ENCODE measurements at places on chromosomes 2 and 18.
A peak's percentile ranks its signal among the peaks of the same experiment; 100 is the strongest.

DNA sequence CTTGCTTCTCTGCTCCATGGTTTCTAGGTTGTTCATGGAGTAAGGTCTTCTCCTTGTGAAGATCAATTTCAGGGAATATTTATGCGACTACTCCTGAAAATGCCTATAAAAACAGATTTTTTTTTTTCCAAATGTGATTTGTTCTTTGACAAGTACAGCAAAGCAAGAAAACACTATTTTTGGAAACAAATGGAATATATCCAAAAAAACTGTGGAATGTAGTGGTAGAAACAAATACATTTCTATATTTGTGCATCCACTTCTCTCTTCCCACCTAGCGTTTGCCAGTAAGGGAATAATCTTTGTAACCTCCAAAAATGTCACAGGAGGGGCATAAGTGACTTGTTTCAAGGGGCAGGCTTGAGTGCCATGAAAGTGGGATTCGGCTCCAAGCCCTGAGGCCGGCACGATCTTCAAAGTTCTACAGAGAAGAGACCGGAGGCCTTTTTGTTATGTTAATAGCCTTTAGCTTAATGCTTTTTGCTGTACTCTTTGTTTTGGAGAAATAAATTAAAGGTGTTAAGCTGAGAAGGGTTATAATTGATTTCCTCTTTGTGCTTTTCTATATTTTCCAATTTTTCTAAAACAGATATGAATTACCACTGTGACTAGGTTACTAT is 200.6 kb downstream of the NRP2 start:
- no peak for DNase-seq

DNA sequence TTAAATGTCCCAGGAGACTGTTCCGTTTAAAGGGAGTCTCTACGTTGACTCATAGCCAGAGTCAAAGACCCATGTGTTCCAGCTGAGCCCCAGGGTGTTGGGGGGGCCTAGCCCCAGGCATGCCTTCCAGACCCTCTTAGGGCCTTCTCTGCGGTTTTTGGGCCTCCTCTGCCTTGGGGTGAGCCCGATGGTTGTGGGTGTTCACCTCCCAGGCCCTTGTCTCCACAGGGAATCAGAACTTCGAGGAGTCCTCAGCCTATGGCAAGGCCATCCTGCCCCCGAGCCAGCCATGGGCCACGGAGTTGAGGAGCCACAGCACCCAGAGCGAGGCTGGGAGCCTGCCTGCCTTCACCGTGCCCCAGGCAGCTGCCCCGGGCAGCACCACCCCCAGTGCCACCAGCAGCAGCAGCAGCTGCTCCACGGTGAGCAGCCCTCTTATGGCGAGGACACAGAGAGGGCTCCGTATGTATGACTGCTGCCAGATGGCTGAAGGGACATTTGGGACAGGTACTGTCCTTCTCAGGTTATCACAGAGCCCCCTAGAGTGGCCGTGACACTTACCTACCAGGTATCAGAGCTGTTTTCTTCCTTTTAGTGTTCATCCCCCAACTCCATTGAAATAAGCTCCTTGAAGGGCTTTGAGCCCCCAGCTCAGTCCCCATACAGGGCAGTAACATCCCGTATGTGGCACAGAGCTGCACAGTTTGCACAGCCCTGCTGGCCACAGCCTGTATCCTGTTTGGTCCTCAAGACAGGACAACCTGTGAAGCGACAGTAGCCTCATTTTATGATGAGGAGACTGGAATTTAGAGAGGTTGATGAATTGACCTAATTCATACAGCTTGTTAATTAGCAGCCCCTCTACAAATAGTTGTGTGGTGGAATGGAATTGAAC is 80.7 kb downstream of the EPAS1 start:
- DNase-seq: no peak

GRCh38 chr2:211846036-211846400 is 692.6 kb downstream of the ERBB4 start:
- DNase-seq: no peak

DNA sequence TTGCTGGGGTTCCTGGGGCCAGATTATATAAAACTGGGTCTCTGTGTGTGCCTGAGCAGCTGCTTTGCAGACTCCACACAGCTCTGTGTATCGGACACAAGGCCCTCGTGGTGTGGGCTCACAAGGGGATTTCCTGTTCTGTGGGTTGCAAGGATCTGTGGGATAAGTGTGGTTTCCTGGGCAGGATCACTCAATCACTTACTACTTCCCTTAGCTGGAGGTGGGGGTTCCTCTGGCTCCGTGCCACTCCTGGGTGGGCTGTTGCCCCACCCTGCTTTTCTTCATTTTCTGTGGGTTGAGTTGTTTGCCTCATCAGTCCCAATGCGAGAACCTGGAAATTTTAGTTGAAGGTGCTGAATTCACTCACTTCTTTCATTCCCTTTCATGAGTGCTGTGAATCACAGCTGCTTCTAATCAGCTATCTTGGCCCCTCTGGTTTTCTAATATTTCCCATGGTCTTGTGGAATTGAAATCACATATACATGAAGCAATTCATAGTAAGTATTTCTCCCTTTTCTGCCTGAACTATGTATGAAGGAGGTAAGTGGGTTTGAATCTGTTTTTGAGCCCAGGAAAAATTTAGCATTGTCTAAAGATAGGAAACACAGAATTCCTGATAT is 196.3 kb downstream of the DCDC2C start:
- DNase-seq: no peak

DNA sequence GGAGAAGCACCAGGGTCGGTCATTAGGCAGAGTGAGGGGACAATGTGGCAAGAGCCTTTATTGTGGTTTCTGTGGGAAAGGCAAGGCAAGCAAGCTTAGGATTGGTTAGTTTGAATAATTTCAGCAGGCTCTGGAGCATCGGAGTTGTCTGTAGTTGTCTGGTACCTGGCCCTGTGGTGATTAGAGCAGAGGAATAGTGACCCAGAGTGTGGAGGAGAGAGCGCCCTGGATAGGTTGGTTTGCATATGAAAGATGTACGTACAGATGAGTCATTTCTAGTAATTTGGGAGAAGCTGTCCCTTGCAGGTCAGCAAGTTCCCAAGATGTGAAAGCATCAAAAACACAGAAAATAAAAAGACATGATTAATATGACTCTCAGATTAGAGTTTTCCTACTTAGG is 383.1 kb upstream of the MEX3C start:
- no peak for DNase-seq

GRCh38 chr2:217585362-217585761 is 417.4 kb downstream of the TNS1 start:
- no peak for DNase-seq

- no peak for DNase-seq
Observed at GRCh38 chr2:187383043-187383800, 64.8 kb downstream of the CALCRL start.

GRCh38 chr18:32264401-32264800 is 74.6 kb downstream of the MEP1B start:
- no peak for DNase-seq

DNA sequence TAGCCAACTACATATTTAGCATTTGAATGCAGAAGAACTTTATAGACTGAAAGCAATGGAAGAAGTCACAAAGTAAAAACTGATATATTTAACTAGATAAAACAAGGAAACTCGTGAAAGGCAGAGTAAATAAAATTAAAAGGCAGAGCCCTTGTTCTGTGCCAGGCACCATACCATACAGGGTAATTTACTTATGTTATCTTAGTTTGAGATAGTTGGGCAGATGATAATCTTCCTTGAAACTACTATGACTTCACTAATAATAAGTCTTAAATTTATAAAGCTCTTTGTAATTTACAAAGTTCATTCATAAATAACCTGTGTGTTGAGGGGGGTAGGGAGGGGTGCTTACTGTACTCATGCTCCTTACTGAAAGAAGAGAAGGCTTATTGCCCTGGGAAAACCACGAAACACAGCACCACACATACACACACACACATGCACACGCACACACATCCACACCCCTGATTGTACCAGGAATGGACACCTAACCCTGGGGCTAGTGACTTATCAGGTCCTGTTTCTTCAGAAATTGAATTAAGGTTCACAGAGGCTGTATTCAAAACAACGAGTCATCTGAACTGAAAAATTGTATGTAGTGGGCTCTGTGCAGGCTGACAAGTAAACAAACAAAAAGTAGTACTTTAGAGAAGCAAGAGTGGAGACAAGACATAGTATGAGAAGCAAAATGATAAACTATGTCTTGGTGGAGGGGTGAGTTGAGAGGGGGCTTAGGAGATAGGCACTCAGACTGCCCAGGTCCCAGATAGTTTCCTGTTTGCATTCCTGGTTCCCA is 38.1 kb downstream of the AGFG1 start:
- no peak for DNase-seq

DNA sequence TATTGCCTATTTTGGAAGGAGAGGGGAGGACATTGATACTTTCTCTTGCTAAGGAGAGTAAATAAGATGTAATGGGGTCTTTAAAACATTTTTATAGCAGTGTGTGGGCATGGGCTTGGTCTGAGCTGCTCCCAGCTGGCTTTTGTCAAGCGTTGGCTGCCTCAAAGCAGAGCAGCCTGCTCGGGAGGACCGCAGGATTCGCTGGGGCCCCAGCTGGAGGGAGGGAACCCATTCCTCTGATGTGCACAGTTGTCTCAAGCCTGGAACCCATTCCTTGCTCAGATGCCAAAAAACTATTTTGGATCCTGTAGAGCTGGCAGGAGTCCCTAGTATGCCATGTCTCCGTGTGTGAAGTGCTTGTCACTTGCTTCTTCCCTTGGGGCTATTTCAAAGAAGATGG is 59.4 kb upstream of the RMDN2 start:
- no peak for DNase-seq

GRCh38 chr2:218360453-218360852 is 3.8 kb downstream of the CATIP start:
- no peak for DNase-seq

DNA sequence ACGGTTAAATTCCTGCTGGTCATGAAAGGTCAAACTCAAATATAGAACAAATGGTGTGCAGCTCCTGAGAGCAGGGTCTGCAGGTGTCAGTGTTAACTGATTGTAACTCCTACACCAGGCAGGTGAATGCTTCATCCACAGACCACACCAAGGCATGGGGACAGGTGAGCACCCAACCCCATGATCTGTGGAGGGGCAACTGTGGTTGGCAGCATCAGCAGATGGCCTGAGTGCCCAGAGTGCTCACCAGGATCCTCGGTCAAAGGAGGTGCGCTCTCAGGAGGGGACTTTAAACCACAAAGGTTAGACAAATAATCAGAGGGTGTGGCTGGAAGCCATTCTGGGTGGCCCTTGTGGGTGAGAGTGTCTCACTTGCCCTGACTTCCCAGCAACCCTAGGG is 44.5 kb downstream of the PTGR3 start:
- no peak for DNase-seq

DNA sequence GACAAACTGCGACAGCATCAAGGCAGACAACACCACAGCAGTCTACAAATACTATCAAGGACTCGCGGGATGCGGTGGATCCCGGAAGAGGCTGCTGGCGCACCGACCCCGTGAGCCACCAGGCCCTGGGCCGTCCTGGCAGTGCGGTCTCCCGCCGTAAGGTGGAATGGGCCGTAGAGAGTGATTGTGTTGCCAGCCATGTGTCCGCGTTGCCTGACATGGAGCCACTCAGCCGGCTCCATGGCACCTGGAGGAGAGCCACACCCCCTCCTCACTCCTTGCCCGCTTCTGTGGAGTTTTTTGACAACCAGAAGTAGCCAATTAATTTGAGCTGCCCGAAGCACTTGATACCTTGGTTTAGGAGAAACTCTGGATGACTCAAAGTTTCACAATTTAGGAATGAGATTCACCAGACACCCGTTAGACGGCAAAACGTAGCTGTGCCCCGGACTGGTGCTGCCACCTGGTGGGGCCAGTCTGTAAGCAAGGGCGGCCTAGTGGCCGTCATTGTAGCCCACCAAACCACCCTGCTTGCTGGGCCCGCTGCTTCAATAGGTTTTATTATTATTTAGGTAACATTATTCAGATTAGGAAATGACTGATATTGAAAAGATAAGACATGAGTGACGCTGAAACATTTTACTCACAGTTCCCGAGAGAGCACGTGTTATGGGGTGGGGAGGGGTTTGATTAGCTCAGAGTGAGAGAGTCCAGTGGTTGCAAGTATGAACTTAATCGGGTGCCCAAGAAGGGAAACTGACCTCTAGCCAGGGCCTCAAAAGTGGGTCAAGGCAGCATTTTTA is 10.2 kb upstream of the IMP4 start:
- peak; percentile 85 for DNase-seq

GRCh38 chr18:22001912-22002487 is 167.4 kb upstream of the GATA6 start:
- no peak for DNase-seq

- no peak for DNase-seq
Observed at GRCh38 chr2:9256147-9256546, 49.5 kb downstream of the ASAP2 start.

DNA sequence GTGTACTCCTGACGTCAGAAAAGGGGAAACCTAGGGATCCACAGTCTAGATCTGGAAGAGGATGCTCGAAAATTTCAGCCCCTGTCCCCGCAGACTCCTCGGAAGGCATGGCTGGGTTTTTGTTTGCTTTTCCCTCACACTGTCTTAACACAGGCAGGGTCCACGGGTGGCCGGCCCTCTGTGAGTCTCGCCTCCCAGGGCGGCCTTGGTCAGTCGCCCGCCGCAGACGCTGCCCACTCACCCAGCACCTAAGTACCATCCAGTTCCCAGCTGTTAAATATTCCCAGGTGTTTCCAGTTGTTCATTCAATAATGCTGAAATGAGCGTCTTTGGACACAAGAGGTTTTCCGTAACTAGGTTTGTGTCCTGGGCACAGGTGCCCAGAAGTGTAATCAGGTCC is 193.2 kb downstream of the TWIST2 start:
- DNase-seq: no peak

DNA sequence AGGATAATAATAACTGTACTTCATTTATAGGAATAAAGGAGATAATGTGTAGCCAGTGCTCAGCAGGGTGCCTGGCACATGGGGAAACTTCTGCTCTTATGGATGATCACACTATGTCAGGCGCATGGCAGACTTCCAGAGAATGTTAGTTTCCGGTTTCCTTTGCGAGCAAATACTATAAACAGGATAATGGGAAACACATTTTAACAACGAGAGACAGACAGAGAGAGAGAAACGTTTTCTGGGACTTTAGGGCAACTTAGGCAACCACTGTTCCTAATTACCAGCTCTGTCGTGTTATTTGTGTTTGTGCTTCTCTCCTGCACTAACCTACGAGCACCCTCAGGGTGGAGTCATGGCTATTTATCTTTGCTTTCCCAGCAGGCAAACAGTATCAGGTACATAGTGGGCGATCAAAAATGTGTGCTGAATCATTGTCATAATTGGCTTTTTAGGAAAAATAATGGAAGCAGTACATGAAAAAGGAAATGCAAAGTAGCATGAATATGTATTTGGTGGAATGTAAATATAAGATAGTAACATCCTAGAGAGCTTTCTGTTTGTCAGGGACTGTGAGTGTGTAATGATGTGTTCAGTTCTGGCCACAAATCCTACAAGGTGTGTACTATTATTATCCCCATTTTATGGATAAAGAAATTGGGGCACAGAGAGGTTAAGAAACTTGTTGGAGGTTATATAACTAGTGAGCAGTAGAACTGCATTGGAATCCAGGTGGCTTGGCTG is 36.8 kb upstream of the IGFBP2 start:
- DNase-seq: peak; percentile 39

- no peak for DNase-seq
Observed at GRCh38 chr18:49400398-49401072, 59.9 kb downstream of the DYM start.

GRCh38 chr2:126777620-126777978 is 121.1 kb upstream of the TEX51 start:
- no peak for DNase-seq

- DNase-seq: no peak
Observed at GRCh38 chr2:63764630-63765029, 77.1 kb upstream of the UGP2 start.

All from ovary (tissue), 10 donors.